Posterior cingulate gyrus (tissue), 11 donors: ENCODE measurements at places on chromosomes 6 and 20.

DNA sequence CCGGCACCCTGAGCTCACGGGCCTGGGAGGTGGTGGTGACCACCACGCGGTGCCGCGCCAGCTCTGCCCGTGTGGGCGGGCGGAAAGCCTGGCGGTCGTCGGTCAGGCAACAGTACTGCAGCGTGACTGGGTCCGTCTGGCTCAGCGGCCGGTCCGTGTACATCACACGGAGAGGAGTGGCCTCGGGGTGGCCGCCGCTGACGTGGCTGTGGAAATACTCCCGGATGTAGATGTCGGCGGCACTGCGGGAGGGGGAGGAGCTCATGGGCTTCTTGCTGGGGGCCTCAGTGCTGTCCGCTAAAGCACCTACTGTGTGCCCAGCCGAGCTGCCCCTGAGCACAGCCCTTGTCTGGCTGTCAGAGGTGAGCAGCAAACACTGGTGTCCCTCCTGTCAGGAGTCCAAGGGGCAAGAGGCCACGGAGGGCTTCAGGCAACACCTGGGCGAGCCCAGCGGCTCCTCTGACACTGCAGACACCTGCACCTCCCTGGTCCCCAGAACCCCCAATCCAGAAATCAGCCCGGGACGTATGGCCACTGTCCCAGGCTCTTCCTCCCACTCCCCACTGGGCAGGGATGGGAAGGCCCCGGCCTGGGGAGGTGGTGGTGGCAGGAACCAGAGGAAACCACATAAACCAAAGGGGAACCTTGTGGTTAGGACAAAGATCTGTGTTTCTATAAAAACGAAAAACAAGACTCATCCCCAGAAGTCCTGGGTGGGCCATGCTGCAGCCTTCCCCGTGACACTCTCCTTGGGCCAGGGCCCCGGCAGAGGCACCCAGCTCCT lies 6.5 kb downstream of the HELZ2 start:
- DNase-seq, result no peak

DNA sequence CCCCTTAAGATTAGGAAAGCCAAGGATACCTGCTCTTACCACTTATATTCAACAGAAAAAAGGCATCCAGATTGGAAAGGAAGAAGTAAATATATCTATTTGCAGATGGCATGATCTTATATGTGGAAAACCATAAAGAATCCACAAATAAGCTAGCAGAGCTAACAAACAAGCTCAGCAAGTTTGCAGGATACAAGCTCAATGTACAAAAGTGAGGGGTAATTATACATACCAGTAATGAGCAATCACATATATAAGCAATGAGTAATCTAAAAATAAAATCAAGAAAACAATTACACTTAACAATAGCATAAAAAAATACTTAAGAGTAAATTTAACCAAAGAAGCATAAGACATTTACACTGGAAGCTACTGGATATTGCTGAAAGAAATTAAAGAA lies 31.6 kb upstream of the HMGN3 start:
- no peak for DNase-seq

GRCh38 chr6:24154121-24154520 lies 28.1 kb downstream of the NRSN1 start:
- no peak for DNase-seq

GRCh38 chr6:118876198-118876597 lies 17.8 kb upstream of the ASF1A start:
- no peak for DNase-seq

- DNase-seq, result no peak
Observed at GRCh38 chr6:34705241-34705640, 8.7 kb upstream of the ILRUN start.

DNA sequence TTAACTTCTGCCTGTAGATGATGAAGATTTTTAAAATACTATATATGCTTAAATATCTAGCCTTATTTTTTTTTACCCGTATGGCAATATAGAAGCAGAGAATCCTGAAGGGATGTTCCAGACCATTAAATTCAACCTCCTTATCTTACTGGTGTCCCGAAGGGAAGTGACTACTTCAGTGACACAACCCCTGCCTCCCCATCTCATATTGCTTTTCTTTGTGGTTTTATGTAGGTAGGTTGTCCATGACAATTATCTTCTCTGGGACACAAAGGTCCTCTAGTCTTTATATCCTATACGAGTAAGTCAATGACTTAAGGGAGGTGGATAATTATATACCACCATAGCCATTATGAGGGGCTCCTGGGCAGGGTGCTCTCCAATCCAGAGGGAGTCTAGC lies 57.4 kb upstream of the EMILIN3 start:
- no peak for DNase-seq

- no peak for DNase-seq
Observed at GRCh38 chr20:52992632-52993031, 20.5 kb downstream of the TSHZ2 start.

DNA sequence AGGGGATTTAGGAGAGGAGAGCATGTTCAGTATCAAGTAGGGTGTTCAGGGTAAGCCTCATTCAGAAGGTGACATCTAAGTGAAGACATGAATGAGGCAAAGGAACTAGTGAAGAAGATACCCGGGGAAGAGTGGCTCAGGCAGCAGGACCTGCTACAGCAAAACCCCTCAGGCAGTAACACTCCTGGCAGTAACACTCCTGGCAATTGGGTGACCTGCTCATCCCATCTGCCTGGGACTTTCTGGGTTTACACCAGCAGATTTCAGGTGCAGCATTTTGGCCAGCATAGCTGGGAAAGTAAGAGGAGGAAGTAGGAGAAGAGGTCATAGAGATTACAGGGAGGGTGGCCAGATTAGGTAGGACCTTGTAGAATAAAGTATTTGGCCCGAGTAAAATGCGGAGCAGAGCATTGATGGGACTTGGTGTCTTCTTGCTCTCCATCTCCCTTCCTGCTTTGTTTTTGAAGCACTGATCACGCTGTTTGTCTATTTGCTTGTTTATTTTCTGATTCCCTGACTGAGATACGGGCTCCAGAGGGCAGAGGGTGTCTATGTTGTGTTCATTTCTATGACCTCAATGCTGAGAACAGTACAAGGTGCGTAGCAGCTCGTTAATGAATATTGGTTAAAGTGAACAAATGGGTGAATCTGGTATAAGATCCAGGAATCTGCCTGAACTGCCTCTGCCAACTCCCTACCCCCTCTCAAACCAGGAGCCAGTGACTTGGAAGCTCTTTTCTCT lies 88.3 kb downstream of the IYD start:
- no peak for DNase-seq

GRCh38 chr20:62320581-62321354 lies 18.0 kb downstream of the ADRM1 start:
- DNase-seq, result no peak

- peak; percentile 80 for DNase-seq
Observed at GRCh38 chr20:23161968-23162696, 76.0 kb upstream of the CD93 start.

DNA sequence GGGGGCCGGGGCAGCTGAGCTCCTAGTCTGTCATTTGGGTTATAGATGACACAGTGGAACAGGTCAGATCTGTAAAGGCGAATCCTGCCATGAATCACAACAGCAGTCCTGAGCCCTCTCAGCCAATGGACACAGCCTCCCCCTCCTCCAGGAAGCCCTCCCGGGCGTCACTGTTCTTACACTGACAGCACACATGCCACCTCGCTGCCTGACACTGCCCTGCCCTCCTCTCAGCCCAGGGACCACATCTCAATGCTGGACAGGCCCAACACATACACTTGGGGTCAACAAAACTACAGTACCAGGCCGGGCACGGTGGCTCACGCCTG lies 26.8 kb downstream of the ZBTB46 start:
- DNase-seq, result no peak

DNA sequence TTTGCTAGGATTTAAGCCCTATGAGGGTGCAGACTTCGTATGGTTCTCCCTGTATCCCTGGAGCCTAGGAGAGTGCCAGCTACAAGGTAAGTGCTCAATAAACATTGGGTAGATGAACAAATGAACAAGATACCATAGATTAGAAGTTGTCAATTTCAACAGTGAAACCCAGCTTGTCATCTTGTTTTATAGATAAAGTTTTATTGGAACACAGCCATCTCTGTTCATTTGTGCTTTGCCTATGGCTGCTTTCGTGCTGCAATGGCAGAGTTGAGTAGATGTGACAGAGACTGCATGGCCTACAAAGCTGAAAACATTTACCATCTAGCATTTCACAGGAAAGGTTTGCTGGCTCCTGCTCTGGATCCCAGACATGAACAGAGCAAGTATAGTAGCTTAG lies 5.6 kb downstream of the DAAM2 start:
- DNase-seq, result no peak

- DNase-seq, result no peak
Observed at GRCh38 chr6:168030908-168031307, 33.4 kb downstream of the KIF25 start.

- no peak for DNase-seq
Observed at GRCh38 chr6:147190556-147190955, 13.7 kb upstream of the STXBP5 start.

- no peak for DNase-seq
Observed at GRCh38 chr6:51077821-51078518, 259.3 kb downstream of the TFAP2B start.

DNA sequence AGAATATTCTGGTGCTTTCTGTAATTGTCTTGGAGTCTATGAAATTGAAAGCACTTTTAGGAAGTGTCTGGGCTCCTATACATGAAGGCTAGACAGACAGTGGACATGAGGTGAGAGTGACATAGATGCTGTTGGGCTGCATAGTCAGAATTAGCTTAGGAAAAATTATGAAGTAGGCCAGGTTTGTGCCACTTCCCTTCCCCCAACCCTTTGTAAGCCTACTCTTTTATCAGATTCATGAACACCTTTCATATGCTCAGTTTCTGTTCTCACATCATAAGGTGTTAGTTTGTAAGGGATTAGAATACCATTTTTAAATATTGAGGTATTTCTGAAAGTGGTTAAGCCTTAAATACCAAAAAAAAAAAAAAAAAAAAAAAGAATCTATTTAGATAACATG lies 18.4 kb upstream of the SNPH start:
- DNase-seq, result no peak

DNA sequence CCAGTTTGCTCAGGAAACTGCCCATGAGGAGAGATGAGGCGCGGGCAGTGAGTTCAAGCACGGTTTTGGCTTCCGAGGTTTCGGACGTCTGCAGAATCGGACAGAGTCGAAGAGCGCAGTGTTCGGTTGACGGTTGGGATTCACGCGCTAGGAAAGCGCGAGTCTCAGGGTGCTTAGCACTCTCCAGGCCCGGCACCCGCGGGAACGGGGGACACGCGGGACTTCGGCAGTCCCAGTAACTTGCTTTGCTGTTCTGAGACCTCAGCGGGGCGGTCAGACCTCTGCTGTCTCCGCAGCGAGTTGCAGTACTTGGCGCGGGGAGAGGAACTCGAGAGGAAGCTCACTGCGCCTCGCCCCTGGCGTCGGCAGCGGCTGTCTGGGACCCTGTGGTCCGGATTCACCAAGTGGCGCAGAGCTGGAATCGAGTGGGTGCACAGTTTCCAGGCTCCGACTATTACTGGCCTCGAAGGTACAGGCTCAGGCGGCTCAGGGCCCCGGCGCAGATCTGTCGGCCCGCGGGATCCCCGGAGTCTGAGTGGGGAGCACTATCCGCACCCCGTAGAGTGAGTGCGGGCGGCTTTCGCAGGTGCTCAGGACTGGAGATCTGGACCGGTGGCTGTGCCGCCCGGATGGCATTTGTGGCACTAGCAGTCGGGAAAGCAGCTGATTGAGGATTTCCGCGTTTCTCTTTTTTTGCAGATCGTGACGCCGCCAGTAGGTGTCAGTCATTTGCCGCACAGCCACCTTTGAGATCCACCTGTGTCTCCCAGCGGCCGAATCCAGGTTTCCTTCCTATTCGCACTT lies at the start of gene POM121L2:
TSS of gene POM121L2 (minus strand) at position 128 of the 804 bp plus-strand sequence. CDS start at position 25, 103 bp downstream.
- DNase-seq, result peak; percentile 20

- no peak for DNase-seq
Observed at GRCh38 chr6:155867682-155868081, 412.0 kb upstream of the NOX3 start.

- no peak for DNase-seq
Observed at GRCh38 chr6:148173548-148173947, 169.1 kb upstream of the SASH1 start.

GRCh38 chr20:18849131-18849530 lies 35.5 kb downstream of the SCP2D1 start:
- no peak for DNase-seq

DNA sequence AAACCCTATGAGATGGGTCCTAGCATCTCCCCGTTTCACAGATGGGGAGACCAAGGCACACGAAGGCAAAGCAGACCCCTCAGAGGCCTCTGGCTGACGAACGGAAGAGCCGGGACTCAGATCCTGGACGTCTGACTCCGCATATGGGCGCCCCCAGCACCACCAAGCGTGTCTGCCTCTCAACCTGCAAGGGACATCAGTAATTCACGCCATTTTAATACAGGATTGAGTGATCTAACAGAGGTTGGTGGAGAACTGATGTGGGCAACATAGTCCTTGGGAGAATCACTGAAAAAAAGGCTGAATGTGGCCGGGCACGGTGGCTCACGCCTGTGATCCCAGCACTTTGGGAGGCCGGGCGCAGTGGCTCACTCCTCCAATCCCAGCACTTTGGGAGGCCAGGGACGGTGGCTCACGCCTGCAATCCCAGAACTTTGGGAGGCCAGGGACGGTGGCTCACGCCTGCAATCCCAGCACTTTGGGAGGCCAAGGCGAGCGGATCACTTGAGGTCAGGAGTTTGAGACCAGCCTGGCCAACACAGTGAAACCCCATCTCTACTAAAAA lies 206.6 kb downstream of the DLL1 start:
- DNase-seq, result no peak

DNA sequence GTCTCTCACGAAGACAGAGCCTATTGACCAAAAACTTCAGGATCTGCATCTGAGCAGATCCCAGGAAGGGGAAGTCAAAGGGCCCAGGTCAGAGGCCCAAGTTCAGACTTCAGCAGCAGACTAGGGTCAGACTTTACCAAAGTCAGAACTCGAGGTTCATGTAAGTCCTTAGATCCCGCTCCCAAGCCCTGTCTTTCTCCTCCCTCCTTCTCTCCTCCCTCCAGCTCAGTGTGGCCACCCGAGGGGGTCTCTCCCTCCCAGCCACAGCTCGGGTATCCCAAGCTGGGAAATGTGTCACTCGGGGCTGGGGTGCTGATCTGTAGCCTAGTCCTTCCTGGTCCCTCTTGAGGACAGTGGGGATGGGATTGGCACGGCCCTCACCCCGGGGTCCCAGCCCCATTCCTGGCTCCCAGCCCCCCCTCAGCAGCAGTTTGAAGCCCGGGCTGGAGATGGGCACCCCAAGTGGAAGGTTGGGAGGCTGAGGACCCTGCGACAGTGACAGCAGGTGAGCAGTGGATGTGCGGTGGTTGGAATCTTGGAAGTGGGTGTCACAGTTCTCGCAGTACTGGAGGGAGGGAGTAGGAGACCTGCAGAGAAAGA lies 1.6 kb upstream of the C6orf47 start:
- no peak for DNase-seq

- DNase-seq, result no peak
Observed at GRCh38 chr20:10992731-10993130, 318.9 kb upstream of the JAG1 start.

DNA sequence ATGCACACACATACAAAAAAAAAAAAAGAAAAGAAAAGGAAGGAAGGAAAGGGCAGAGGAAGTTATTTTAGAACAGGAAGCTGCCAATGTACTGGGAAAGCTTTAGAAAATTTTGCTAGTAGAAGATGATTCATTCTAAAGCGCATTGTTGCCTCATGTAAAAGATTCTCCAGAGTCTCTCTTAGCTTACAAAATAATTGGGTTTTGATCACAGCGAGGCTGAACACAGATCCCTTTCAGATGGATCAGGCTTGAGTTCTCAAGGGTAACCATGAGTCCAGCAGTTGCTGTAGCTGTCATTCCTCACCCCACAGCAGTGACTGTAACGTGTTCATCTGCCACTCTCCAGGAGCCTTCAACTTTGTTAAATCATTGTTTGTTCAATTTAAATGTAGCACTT lies 81.9 kb downstream of the PHACTR2 start:
- no peak for DNase-seq

- no peak for DNase-seq
Observed at GRCh38 chr6:107869871-107870270, 45.8 kb upstream of the SCML4 start.

GRCh38 chr6:27547157-27548075 lies 74.5 kb upstream of the ZNF184 start:
- DNase-seq, result no peak
